ENCODE measurements at places on chromosomes 2 and 18.

GRCh38 chr18:2547477-2548087 is 23.7 kb downstream of the METTL4 start:
- DNase-seq: no peak

GRCh38 chr2:102005989-102006885 is 14.5 kb downstream of the IL1R2 start:
- no peak for DNase-seq

GRCh38 chr2:111967018-111967417 is 68.6 kb downstream of the MERTK start:
- DNase-seq: no peak

DNA sequence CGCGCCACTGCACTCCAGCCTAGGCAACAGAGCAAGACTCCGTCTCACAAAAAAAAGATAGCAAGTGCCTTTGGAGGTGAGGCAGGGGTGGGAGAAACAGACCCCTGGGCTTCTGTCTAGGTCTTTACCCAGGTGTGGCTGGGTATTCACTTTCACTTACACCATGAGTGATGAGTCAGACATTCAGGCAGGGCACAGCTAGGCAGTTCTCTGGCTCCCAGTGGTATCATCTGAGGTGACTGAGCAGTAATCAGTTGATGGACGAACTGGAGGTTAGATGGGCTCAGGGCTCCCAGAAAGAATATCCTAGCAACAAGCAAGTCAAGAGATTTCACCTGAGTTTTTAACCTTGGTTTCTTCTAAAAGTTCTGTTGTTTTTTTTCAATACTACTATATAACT is 107.0 kb upstream of the RAB6C start:
- no peak for DNase-seq

DNA sequence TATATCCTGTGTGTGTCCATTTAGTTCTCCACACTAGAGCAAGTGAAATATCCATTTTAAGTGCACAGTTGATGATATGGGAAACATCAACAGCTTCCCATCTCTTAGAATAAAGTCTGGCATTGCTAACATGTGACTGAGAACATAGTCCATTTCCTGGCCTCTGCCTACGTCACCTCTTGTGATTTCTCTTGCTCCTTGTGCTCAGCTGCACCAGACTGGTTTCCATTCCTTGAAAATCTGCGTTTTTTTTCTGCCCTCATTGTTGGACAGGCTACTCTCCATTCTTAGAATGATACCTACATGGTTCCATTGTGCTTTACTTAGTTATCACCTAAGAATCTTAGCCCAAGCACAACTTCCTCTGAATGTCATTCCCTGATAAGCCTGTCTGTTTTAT is 851.2 kb upstream of the ID2 start:
- no peak for DNase-seq

GRCh38 chr2:202762556-202762955 is 109.0 kb downstream of the ICA1L start:
- no peak for DNase-seq

DNA sequence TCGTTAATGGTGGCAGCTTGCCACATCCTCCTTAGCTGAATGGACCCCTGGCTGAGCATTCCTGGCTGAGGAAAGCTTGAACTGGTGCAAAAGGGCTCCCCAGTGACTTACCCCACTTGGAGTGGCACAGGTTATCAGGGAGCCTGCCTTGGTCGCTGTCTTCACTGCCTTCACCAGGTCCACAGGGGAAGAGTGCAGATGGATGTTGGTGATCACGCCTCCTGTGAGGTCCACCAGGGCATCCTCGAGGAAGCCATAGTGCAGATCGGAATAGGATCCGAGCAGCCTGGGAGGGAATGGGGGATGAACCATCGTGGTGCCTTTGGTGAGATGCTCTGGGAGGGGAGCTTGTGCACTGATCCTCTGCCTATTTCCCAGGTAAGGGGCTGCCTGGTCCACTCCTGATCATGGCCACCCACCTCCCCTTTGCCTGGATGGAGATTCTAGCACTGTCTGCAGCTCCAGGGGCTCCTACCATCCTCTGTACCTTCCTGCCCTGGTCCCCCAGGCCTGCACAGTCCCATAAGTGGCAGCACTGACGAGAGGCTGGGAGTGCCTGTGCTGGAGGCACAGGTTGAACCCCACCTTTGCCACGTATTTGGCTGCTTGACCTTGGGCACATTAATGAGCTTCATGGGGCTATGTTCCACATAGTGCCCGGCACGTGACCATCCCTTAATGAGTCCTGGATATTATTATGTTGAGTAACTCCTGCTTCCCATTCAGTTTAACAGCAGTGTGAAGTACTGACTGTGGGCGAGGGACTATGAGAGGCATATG is 43.0 kb downstream of the CAPN13 start:
- no peak for DNase-seq

DNA sequence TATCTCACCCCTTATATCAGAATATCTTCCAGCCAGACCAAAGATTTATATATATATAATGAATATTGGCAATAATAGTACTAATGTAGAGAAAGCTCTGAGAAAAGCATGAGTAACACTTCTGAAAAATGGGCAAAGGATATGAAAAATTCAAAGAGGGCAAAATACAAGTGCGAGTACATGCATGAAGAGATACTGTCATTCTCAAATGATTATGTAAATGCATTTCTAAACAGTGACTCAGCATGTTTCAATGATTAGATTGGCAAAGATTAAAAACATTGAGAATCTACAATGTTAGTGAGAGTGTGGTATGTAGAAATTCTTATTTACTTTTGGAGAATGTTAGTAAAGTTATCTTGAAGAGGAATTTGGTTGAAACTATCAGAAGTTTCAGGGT is 118.3 kb upstream of the NEDD4L start:
- no peak for DNase-seq

GRCh38 chr2:235232449-235233433 is 261.1 kb upstream of the AGAP1 start:
- DNase-seq: no peak

DNA sequence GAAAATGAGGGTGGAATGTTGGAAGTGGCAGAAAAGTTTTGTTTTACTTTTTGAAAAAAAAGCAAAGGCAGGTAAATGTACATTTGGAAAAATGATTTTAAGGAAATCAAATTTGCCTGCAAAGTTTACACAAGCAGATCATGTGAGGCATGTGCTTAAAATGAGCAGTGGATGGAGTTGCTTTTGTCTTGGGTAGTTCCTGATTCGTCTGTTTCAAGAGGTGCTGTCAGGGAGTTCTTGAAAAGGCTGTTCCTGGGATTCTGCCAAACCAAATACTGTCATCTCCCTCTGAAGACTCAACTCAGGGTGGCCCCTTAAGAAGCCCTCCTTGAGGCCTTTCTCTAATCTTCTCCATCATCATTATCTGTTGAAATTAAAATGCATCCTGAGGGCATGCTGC is 59.0 kb downstream of the TACR1 start:
- no peak for DNase-seq

- DNase-seq: no peak
Observed at GRCh38 chr2:204380141-204380881, 165.0 kb upstream of the PARD3B start.

DNA sequence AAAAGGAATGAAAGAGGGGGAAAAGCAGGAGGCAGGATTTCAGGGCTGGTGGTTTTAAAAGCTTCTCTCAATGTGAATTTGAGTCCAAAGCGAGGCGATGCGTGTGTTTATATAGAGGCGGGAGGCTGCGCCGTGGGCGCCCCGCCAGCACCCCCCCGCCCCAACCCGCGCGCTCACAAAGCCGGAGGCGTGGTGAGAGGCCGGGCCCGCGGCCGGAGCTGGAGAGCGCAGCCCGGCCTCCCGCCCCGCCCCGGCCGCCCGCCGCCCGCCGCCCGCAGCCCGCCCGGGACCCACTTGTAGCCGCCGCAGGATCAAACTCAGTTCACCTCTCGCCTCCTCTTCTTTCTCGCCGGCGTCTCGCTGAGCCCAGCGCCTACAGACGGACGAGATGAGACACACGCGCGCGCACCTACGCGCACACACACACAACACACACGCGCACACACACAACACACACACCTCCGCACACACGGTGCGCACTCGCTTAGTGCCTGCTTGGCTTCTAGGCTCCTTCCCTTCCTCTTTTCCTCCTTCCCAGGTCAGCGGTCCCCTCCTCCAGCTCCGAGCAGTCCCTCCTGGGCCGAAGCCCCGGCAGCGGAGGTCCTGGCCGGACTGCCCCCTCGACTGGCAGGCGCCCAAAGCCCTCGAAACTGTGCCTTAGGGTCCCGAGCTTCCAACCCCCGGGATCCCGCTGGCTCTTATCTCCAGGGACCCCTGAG is 1.3 kb upstream of the CYP26B1 start:
- peak; percentile 57 for DNase-seq

DNA sequence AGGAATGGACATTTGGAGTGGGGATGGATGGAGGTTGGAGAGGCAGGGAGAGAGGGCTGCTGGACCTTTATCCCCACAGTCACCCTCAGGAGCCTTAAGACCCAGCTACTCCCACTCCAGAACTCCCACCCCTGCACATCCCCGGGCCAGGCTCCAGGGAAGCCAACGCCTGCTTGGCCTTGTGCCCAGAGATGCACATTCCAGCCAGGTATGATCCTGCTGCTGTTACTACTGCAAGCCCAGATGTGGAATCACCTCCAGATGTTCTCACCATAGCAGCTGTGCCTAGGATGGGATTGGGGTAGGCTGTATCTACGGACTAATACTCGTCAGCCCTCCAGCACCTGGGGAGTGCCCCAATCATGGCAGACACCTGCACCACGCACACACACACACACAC is 71.7 kb downstream of the ZFP36L2 start:
- no peak for DNase-seq

GRCh38 chr2:218881744-218882460 is 1.2 kb downstream of the WNT10A start:
- DNase-seq: no peak

DNA sequence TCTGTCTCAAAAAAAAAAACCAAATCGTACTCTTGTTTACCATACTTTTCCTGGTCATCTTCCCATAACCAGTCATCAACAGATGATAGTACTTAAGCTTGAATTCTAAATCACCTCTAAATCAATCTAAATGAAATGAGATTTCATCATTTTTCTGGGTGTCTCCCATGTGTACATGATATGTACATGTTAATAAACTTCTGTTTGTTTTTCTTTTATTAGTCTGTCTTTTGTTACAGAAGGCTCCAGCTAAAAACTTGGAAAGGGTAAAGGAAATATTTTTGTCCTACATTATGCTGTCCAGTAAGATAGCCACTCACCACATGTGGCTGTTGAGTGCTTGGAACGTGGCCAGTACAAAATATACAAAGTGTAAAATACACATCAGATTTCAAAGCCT is 78.7 kb upstream of the MSH6 start:
- DNase-seq: no peak

DNA sequence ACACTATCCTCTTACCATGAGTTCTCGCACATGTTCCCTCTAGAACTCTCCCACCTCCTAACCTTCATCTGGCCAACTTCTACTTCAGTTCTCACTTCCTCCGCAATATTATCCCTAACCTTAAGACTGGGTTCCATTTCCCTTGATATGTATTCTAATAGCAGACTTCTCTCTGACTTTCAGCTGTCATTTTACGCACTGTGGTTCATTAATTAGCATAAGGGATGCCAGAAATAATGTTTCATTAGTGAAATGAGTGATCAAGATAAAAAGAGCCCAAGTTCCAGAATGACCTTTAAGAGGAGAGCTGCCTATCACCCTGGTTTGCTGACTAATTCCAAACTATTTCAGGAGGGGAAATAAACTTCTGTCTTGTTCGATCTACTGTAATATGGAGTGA is 108.6 kb upstream of the CCDC150 start:
- no peak for DNase-seq

DNA sequence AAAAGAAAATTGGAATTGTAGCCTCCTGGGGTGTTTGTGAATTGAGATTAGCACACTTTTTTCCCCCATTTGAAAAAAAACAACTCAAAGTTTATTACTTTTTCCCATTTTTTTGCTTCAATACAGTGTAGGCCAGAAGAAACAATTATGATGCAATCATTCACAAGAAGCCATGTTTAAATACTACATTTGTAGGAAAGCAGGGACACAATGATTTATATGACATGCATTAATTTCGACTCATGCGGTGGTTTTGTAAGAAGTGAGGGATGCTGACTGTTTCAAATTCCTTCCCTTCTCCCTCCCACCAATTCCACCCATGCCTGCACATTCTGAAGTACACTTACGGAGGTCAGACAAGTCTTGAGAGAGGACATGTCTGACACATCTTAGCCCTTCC is 774.2 kb upstream of the FSHR start:
- DNase-seq: no peak

DNA sequence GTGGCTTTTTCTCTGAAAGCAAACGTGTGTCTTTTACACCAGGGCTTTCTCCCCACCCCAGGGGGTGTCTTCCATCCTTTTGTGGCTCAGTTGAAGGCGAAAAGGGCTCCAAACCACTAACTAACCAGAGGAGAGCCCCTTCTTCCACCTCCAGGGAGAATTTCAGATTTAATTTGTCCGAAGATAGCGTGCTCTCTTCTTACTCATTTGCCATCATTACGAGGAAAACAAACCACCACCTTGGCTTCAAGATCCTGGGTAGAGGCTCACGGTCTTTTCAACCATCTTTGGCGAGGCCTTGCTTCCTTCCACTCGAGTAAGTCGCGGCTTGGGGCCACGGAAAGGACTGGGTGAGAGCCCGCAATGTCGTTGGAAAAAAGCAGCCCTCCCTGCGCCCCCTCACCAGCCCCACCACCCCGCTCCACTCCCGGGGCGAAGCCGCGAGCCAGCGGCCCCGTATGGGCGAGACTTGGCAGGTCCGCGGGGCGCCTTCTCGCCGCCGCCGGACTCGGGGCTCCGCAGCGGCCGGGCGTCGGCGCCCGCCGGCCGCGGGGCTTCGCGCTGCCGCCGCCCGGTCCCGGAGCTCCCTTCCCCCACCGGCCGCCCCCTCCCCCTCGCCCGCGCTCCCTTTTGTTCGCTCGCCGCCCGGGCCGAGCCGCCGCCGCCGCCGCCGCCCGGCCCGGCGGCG is 1.7 kb upstream of the ZNF532 start:
- DNase-seq: peak; percentile 45

- DNase-seq: no peak
Observed at GRCh38 chr2:156511122-156511521, 74.9 kb downstream of the GPD2 start.

DNA sequence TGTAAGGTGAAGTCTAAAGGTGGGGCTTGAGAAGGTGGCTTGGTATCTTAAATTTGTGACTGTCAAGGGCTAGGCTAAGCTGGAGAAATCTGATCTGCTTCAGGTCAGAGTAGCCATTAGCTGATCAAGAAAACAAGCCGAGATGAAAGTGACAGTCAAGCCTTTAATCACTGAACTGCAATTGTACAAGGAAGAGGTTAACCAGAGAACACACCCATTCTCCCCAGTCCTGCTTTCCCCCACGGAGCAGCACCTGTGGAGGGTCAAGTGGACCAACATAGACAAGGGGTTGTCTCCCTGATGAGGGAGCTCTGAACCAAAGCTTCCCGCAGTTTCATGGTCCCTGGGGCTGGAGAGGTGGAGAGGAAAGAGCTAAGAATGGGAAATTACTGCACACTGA is 901.2 kb downstream of the DCC start:
- DNase-seq: no peak

GRCh38 chr2:169819106-169819505 is 5.6 kb downstream of the METTL5 start:
- no peak for DNase-seq

- DNase-seq: no peak
Observed at GRCh38 chr2:164688896-164689419, 67.7 kb upstream of the GRB14 start.

- no peak for DNase-seq
Observed at GRCh38 chr2:96324721-96325040, 436 bp upstream of the ITPRIPL1 start.

GRCh38 chr2:55550368-55551102 is 31.0 kb downstream of the CFAP36 start:
- DNase-seq: no peak

GRCh38 chr2:144354953-144355352 is 165.0 kb downstream of the ZEB2 start:
- DNase-seq: no peak
